Stimulated activated CD4-positive, alpha-beta T cell treated with anti-CD3 and anti-CD28 coated beads, Interleukin-1b, Interleukin-23, amount 100 ng/mL, for 4 hours (primary cell): ENCODE measurements at places on chromosomes 11 and 22.

DNA sequence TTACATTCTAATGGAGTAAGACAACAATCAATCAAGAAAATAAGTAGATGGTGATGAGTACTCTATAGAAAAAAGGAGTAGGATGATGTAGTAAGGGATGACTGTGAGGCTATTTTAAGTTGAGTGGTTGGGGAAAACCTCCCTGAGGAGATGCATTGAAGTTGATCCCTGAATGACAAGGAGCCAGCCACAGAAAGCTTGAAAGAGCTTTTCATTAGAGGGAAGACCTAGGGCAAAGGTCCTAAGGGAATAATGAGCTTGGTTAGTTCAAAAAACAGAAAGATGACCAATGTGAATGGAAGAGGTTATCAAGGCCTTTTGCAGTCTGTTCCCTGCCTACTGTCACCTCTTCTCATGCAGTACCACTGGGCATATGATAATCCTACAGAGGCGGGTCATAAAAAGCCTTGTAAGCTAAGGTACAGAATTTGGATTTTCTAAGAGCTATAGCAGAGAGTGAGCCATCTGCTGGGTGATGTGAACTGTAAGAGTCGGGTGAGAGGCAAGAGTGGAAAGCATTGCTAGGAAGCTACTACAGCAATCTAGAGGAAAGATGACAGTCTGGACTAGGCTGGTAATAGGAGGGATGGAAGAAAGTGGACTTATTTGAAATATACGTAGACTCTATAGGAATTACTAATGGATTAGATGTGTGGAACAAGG lies 3.1 kb downstream of the PPP2R1B start:
- no peak for DNase-seq

DNA sequence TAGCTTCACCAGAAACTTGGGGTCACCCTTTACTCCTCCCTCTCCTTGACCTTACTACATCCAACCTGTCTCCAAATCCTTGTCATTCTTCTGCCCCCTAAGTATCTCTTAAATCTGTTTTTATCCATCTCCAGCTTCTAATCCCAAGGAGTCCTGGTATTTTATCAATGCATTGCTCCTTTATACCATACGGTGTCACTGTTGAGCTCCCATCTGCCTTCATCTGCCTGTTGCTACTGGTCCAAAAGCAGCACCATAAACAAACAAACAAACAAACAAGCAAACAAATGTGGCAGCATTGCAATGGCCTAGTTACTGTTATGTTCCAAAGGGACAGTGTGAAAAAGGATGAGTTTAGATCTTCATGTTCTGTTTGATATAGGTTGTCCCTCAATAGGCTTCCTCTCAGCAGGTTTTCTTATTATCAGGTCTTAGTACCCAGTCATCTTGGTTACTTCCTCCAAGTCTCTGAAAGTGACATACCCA lies 34.2 kb downstream of the DNHD1 start:
- no peak for DNase-seq

GRCh38 chr11:131910523-131911387 lies 540.3 kb downstream of the NTM start:
- no peak for DNase-seq

DNA sequence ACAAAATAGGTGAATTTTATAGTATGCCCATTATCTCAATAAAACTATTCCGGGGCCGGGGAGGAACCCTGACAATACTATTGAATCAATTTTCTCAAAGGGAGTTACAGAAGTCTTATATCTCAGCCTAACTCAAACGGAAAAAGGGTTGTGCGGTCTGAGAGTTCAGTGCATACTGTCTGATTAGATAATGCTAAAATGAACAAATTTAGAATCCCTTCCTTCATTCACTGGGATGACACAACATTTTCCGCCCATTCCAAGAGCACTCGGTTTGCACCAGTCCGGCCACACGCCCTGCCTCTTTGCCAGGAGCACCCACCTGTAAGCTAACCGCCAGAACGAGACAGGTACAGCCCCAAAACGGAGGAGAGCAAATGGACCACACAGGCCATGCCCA lies 50.0 kb upstream of the NFRKB start:
- DNase-seq, result no peak

- DNase-seq, result no peak
These were observed 4.4 kb upstream of the SPDYC start for GRCh38 chr11:65165410-65166317.

- DNase-seq, result no peak
These were observed 170.2 kb downstream of the LDLRAD3 start for GRCh38 chr11:36114095-36114494.

DNA sequence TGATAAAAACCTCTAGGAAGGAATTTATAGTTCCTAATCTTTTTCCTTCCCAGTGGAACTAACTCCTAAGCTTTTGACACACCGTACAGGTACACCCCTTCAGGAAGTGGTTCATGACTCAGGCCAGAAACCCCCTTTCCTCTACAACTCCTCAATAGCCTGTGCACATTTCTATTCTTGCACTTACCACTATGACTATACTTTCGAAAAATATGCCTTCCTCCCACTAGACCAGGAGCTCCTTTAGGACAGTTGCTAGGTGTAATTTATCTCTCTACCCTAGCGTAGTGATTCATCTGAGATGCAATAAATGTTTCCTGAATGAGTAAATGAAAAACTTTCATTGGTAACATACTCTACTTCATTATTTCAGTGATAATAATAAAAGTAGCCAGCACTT lies 14.5 kb downstream of the MAP6 start:
- DNase-seq, result no peak

DNA sequence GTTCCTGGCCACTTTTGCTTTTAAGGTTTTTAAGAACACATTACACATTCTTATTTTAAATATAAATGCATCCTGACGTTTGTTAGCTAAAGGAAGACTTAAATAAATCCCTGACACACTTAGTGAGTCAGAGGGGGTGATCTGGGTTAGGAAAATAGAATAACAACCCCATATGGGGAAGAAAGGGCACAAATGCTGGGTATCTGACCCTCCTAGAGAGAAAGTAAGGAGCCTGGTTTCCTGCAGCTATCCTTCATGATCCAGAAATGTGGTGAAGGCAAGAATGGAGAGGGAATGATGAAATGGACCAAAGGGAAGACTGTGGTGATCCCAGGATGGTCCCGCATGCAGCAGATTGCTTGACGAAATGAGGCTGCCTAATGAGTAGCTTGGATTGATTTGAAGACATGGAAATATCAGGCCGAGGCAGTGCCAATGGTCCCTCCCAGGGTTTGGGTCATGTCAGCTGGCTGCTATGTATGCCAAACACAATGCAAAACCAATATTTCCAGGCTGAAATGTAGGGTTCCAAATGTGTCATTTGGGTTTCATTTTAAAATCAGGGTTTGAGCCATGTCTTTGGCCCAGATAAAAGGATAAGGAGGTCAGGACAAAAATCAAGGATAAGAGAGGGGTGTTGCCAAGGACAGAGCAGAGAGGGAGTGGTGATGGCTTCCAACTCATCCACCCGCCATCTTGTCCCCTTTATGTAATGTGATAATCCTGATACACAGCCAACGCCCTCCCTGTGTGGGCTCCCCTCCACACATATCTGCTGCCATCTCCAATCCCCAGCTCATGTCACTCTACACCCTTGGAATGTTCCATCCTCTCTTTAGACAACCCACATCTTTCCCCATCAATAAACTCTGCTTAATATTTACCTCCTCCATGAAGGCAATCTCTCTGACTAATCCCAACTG lies 135.1 kb upstream of the PITPNB start:
- DNase-seq, result no peak

DNA sequence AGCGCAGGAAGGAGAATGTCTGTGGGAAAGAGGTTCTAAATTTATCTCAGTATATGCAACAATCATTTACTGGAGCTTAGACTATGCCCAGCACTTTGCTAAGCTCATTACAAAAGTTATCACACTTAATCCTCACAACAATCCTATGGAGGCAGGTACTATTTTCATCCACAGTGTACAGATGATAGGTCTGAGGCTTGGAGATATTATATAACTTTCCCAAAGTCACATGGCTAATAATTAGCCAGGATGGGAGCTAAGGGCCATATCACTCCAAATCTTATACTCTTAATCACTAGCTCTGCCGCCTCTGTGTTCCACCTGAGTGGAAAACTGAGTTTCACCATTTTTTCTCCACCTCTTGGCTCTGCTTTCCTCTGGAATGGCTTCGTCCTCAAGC lies 47.3 kb upstream of the CAPRIN1 start:
- no peak for DNase-seq

- no peak for DNase-seq
These were observed 41.1 kb downstream of the DIXDC1 start for GRCh38 chr11:111978028-111978771.

DNA sequence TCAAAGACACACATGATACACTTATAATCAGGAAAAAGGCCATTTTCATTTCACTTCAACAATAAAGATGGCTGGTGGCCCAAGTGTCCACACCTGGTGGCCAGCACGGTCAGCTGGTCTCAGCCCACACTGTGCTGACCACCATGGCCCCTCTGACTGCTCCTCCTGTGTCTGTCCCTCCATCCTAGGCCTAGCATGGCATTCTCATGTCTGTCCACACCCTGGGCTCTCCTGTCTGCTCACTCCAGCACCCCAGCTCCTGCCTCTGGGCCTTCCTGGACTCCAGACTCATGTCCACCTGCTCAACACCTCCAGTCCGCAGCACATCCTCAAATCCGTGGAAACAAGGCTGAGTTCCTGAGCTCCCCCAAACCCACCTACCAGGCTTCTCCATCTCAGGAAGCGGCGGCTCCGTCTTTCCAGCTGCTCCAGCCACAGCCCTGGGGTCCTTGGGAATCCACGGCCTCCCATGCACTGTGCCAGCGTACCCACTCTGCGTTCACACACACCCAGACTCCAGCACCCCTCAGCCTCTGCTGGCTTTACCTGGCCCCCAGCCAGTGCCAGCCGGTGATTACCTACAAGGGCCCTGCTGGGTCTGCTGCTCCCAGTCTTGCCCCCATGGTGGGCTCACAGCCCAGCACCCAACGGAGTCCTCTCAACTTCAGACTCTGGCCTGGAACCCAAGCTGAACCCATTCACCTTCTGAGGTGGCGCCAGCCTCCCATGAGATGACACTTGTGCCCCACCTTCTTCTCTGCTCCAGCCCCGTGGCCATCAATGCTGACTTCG lies 13.9 kb downstream of the SIRT3 start:
- no peak for DNase-seq

- no peak for DNase-seq
These were observed 72.8 kb downstream of the CHST1 start for GRCh38 chr11:45592636-45593035.

GRCh38 chr11:79227767-79228755 lies 212.8 kb downstream of the TENM4 start:
- no peak for DNase-seq

DNA sequence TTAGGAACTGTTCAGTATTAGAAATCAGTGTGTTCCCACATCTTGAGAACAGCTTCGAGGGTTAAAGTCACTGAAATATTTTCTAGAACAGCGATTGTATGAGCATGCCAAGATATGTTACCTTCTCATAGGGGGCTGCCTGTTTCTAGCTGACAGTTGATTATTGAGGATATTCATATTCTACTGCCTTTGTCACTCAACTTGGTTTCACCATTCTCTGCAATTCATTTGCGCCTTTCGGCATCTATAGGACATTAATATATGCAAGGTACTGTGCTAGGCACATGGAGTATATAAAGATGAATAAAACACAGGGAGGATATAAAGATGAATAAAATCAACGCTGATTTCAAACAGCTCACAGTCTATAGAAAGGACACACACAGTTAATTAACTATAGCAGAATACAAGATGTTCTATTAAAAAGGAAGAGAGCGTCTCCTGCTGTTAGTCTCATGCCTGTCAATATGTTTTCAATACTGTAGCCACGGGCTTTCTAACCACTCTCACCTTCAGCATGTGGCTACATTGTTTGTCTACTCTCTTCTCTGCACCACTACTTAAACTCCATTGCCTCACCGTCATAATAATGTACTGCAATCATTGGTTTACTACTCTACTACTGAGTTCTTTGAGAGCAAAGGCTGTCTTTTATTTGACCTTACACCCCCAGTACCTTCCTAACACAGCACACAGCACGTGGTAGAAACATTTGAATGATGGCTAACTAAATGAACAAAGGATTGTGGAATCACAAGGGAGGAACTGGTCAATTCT lies 81.9 kb downstream of the RAB30 start:
- no peak for DNase-seq

- no peak for DNase-seq
These were observed 65.4 kb upstream of the CRTAM start for GRCh38 chr11:122772945-122773344.

- DNase-seq, result no peak
These were observed 933 bp upstream of the DLAT start for GRCh38 chr11:112024178-112024772.

DNA sequence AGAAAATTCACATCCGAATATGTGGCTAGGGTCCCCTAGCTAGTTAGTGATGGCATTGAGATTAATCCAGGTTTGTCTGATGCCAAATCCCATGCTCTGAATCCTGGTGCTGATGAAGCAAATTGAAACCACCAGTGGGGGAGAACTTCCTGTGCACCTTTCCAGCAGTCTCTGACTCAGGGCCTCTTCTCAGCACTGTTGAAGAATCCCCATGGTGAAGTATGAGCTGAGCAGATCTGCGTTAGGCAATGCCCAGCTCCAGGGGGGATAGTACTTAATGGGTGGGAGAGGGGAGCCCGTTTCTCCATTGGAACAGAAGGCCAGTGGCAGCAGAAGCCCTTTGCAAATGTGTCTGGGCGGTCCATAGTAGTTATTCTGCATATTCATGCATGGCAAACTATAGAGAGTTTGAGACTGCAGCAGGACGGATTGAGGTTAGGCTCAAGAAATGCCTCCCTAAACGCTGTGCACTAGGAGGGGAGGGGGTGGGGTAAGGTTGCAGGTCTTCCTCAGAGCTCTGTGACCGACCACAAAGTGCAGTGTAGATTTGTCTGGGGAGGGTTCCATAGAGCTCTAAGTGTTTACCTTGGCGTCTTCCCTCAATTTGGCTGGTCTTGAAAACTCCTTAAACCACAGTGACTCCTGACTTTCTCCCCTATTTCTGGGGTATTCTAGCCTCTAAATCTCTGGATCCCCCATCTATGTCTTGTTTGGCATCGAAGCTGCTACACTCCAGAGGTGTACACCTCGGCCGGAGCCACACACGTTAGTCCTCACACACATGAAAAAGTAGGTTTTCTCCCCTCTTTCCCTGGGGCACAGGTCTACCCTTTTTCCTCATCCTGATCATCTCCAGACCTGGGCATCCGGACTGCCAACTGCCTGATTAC lies 4.8 kb downstream of the POU2F3 start:
- DNase-seq, result no peak

DNA sequence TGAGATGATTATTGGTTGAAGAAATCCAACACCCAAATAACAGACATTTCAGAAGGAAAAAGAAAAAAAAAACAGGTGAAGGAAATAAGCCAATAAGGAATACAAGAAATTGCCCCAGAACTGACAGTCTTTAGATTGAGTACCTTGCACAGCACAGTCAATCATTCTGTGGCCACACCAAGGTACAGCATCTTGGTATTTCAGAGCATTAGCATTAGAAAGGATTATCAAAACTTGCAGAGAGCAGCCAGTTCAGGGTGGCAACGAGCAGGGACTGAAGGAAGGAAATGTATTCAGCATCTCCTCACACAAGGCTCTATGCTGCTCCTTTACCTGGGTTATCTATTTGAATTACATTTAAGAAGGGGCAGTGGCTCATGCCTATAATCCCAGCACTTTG lies 2.1 kb downstream of the ADA2 start:
- no peak for DNase-seq
